ENCODE measurements at places on chromosomes 6 and 20.
A peak's percentile ranks its signal among the peaks of the same experiment; 100 is the strongest.

GRCh38 chr6:160971171-160971570, 20.4 kb upstream of the MAP3K4 start:
- no peak for DNase-seq

- DNase-seq: no peak
Measured at GRCh38 chr6:29810371-29810770, 17.3 kb upstream of the HLA-G start.

DNA sequence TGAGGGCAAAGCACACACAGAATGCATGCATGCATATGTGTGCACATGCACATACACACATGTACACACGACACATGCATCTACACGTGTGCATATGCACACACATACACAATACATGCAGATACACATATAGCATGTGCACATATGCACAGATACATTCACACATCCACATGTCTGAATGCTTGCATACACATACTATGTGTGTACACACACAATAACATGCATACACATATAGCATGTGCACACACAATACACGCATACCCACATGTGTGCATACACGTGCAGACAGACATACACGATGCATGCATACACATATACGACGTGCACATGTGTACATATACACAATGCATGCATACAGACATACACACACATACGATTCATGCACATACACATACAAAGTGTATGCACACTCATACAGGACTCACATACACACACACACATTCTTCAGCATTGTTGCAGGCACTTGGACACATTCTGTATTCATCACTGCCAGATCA, 24.2 kb upstream of the IRF4 start:
- no peak for DNase-seq

- DNase-seq: peak; percentile 67
Measured at GRCh38 chr6:2688401-2689064, 62.2 kb downstream of the MYLK4 start.

DNA sequence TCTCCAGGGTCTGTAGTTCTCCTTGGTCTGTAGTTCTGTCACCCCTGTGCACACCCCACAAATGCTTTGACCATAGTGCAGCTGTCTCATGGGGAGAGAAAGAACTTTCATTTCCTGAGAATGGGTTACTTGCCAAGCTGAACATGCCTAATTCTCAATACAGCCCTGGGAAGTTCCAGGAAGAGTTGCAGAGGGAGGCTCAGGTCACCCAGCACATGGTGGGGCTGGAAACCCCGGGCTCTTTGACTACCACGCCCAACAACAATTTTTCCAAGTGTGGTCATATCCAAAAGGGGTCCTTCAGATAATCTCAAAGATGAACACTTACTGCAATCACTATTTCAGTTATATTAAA, 2.2 kb upstream of the PTPRA start:
- DNase-seq: no peak

- DNase-seq: no peak
Measured at GRCh38 chr20:38126146-38126921, 38.7 kb downstream of the TGM2 start.

- no peak for DNase-seq
Measured at GRCh38 chr6:53250176-53251032, 98.3 kb downstream of the ELOVL5 start.

DNA sequence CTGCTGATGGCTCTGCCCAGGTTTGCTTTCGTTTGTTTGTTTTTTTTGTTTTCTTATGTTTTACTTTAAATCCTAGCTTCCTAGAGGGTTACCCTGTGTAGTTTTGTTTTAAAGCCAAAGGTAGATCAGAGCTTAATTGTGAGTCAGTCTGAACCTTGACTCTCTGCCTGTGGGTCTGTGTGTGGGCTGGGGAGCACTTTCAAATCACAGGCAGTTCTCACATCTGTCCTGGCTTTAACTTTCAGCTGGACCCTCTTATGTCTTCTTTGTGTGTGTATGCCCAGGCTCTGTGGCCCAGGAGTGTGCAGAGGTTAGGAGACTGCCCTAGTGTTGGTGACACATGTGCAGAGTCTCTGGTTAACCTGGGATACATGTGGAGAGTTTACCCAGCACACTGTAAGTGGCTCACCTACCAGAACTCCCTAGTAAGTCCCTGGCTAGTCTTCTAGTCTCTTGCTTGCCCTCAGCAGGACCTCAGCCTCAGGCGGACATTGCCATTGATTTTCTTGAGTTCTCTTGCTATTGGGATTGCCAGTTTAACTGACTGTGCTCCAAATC, 19.0 kb downstream of the HIVEP1 start:
- no peak for DNase-seq

DNA sequence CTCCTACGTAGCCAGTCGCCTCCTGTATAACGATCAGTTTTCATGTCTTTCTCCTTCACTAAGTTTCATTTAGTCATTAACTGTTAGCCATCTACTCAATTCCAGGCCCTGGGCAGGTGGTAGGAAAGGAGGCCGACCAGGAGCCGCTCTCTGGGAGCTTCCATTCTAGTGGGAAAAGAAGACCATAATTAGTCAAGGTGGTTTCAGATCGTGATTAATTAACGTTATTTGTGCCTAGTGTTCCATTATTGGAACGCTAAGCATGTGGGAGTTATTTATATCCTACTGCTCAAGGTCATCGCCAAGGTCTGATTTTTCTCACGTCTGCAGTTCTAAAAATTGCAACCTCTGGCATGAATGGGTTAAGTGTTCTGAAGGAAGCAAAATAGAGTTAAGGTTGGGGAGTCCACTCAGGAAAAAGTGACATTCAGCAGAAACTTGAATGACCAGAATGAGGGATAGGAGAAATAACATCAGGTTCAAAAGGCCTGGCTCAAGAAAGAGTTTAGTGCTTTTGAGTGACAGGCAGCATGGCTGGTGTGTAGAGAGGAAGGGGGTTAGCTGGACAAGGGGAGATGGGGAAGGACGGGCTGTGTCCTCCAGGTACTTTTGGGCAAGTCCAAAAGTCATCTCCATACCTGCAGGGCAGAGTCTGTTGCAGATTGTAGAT, 812 bp downstream of the SLC9A8 start:
- DNase-seq: no peak

DNA sequence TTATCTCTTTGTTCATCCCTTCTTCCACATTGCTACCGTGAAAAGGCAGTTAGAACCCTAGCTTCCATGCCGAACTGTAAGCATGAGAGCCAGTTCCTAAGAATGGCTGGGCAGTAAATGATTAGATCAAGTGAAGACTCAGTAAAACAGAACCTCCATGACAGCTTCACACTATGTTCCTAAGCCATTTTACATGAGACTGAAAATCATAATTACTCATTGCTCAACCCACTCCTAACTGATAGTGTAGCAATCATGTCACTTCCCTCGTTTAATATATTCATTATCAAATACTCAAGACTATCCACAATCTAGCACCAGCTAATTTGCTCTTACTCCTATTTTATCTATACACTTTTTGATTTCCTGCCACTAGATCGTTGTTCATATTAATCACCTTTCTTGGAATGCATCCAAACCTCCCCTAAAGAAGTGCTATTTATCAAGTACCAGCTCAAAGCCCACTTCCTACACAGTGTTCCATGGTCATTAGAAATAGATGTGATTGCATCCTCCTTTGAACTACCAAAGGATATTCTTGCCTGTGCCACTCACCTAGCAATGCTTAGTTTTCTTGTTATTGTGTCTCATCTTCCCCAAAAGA, 6.0 kb downstream of the TMEM30A start:
- DNase-seq: peak; percentile 46

DNA sequence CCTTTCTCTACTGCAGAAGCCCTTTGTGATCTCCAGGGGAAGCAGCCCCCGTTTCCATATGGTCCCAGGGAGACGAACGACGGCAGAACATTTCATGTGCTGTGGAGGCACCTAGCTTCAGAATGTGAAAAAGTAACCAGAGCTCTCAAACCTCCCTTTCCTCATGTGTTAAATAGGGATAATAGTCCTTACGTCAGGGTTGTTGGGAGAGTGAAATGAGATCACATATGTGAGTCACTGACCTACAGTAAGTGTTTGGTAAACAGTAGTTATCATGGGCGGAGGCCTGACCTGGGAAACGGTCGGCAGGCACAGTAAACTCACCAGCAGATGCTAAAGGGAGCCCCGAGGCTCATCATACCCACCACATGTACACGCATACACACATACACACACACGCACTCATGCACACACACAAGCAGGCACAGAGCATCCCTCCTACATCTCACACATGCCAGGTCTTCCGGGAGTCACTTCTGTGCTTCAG, 89.7 kb downstream of the LY86 start:
- no peak for DNase-seq

GRCh38 chr20:53943522-53944291, 126.7 kb downstream of the BCAS1 start:
- peak; percentile 59 for DNase-seq

- no peak for DNase-seq
Measured at GRCh38 chr6:32234934-32235333, 11.1 kb upstream of the NOTCH4 start.

DNA sequence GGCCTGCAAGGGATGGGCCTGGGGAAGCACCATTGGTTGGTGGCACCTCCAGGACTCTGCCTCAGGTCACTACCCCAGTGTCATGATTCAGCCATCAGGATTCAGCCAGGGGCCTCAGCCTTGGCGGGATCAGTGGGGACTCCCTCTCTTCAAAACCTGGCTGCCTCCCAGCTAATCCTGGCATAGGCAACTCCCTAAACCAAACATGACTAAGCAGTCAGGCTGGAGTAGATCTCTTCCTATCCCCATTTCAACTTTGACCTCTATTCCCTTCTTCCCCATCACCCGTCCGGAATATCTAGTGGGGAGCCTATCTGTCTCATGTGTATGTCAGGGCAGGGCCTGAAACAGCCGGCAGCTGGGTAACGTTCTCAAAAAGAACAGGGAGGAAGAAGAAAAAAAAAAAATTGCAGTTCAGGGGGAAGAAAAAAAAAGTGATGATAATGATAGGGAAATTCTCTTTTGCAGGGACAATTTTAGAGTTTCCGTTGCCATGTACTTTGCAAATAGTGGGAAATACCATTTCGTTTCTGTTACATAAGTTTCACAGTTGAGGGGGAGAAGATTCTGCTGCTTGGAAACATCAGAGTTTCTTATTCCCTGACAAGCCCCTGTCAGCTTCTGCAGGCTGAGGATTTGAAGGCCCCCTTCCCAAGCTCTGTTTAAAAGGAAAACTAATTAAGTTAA, 4.1 kb upstream of the PREX1 start:
- DNase-seq: peak; percentile 63

DNA sequence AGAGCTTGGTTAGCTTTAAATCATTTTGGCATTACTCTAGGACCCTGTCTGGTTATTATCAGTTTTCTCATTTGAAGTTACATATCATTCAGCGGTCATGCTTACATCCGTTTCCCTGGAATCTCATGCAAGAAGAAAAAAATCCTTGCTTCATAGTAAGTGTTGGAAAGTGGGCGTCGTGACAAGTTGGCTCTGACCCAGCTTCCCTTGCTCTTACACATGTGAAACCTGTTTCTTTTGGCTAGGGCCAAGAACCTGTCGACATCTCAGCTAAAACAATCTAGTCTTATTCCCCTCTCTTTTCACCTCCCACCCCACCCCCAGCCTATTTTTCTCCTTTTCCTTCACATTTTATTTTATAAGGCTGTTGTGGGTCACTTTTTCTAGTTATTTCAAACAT, 45.5 kb downstream of the ANKS1A start:
- DNase-seq: peak; percentile 46

DNA sequence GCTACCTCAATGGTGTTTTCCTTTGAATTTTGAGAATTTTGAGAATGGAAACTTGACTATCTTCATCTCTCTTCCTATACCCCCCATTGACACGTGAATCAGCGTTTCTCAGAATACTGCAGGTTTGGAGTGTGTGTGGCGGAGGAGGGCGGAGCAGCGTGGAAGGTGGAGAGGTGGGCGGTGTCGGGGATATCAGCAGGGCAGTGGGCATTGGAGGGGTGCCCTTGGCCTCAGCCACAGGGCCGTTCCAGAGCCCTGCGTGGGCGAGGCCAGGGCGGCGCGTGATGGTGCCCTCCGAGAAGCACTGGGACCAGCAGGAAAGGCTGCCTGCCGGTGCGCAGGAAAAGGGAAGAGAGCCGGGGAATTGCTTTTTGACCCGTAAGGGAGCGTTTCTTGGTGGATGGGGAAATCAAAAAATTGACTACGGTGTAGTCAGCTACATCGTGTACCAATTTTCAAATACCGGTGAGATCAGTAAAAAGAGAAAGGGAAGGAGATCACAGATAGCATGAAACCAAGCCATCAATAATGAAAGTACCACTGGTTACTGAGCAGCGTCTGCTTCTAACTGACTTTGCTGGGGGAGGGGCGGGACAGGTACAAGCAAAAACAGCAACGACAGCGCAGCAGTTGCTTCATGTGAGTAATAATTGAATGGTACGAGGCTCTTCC, 82.7 kb upstream of the DUSP22 start:
- no peak for DNase-seq

- DNase-seq: no peak
Measured at GRCh38 chr6:112231164-112231563, 23.2 kb downstream of the LAMA4 start.

GRCh38 chr6:504446-504980, 113.0 kb downstream of the IRF4 start:
- no peak for DNase-seq

GRCh38 chr20:5807431-5807830, 57.2 kb downstream of the SHLD1 start:
- DNase-seq: no peak

DNA sequence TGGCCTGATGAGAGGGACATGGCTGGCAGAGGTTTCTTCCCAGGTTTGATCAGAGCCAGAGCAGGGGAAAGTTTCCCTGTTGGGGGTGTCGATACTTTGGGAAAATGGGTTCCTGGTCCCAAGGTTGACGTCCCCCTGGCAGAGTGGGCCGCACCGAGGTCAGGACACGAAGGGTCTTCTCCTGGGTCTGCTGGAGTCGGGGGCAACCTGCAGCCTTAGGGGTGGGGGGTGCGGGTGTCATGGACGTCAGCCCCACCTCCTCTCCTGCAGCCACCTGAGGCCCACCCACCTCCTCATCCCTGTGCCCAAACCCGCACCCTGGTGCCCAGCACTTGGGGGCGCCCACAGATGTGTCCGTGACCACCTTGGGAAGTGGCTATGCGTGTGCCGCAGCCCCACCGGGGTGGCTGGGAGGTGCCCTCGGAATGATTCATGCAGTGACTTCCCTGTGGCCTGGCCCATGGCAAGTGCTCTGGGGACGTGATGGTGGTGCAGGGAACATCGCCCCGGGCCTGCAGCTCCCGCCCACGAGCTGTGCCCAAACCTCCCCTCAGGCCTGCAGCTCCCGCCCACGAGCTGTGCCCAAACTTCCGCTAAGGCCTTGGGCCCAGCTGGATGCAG, 64.9 kb downstream of the YTHDF1 start:
- no peak for DNase-seq

GRCh38 chr6:69818223-69818930, 21.6 kb upstream of the LMBRD1 start:
- DNase-seq: no peak

- DNase-seq: peak; percentile 85
Measured at GRCh38 chr6:158653577-158654354, 3.9 kb downstream of the SYTL3 start.

GRCh38 chr6:109362102-109362884, 20.0 kb downstream of the CD164 start:
- no peak for DNase-seq

GRCh38 chr6:42378125-42378524, 73.6 kb downstream of the TRERF1 start:
- DNase-seq: no peak

GRCh38 chr6:16737925-16738324, 23.3 kb downstream of the ATXN1 start:
- DNase-seq: no peak

GRCh38 chr6:111598181-111598580, 7.5 kb downstream of the TRAF3IP2 start:
- no peak for DNase-seq

- no peak for DNase-seq
Measured at GRCh38 chr20:22008456-22008855, 303.0 kb downstream of the PAX1 start.
